AG20443 (cell line): ENCODE measurements at places on chromosomes 4 and X.

- DNase-seq: no peak
These were observed 686 bp downstream of the MTHFD2L start for GRCh38 chr4:74158466-74159142.

- DNase-seq: peak; percentile 9
These were observed 570.9 kb upstream of the ZFP42 start for GRCh38 chr4:187424636-187425035.

DNA sequence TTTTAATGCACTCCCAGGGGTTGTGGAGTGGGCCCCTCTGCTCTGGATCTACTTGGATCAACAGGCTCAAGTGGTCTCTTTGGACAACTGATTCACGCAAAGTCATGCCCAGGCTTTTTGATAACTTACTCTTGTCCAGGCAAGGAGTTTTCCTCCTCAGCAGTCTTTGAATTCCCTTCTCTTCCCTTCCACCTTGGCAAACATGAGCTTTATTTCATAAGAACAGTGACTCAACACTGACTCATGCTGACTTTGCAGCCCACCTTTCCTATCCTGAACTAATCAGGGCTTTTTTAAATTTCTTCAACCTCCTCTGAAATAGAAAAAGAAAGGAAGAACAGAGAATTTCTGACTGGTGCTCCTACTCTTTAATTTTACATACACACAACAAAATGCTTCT lies 132.1 kb upstream of the LDB2 start:
- peak; percentile 65 for DNase-seq

GRCh38 chr4:101792056-101792590 lies 1.6 kb downstream of the BANK1 start:
- peak; percentile 41 for DNase-seq

GRCh38 chrX:150712619-150713018 lies 19.4 kb downstream of the MTMR1 start:
- no peak for DNase-seq

DNA sequence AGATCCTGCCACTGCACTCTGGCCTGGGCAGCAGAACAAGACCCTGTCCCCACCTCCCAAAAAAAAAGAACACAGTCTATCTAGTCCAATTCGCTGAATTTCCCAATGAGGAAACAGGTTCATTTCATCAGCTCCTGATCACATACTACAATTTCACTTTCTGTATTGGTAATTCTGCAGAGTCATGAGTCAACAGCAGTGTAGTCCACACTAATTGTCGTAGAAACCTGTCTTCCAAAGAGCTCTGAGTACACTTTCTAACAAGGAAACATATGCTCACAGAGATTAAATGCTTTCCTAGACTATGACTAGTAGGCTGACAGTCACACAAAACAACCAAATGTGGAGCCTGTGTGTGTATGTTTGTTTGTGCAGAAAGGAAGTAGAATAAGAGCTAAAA lies 91.9 kb downstream of the GPC4 start:
- DNase-seq: no peak

GRCh38 chrX:340641-341423 lies 22.2 kb upstream of the GTPBP6 start:
- no peak for DNase-seq
